ENCODE measurements at places on chromosomes 16 and 17. TPM values are rescaled to one million over a fixed set of nuclear protein-coding genes. Genes with fewer than 3 reads are reported as not detected.

The TNP2 gene
- total RNA-seq: not detected

The NCBP3 gene
- total RNA-seq: 10.3 TPM

The MYH13 gene
- total RNA-seq: under 0.01 TPM

The ST6GALNAC2 gene
- 1.8 TPM for total RNA-seq

The PYDC1 gene
- not detected for total RNA-seq

The CNGB1 gene
- not detected for total RNA-seq

The ZC3H18 gene
- 14.0 TPM for total RNA-seq

The KCNH4 gene
- total RNA-seq: not detected

The GPRC5B gene
- total RNA-seq: 3.2 TPM

The SLFN13 gene
- total RNA-seq: 3.9 TPM

The GP1BA gene
- not detected for total RNA-seq

The ABCA8 gene
- 5.4 TPM for total RNA-seq

The ITGAX gene
- total RNA-seq: under 0.01 TPM

The MYH1 gene
- total RNA-seq: not detected

The GRAP gene
- not detected for total RNA-seq

The TRIM72 gene
- not detected for total RNA-seq

The CD300E gene
- total RNA-seq: not detected

The TSPOAP1 gene
- total RNA-seq: 2.7 TPM

The TMEM235 gene
- total RNA-seq: not detected

The EVI2B gene
- total RNA-seq: 0.50 TPM

The PTGES3L gene
- total RNA-seq: 0.50 TPM

The SMTNL2 gene
- total RNA-seq: 0.15 TPM

The ZG16 gene
- not detected for total RNA-seq

The EFCAB13 gene
- total RNA-seq: 3.4 TPM

The SLC52A1 gene
- not detected for total RNA-seq

The CDK5RAP3 gene
- 76.0 TPM for total RNA-seq

The SMIM36 gene
- total RNA-seq: not detected

The CA4 gene
- total RNA-seq: not detected

The SPSB3 gene
- total RNA-seq: 31.8 TPM

The TBC1D28 gene
- not detected for total RNA-seq

The KIF2B gene
- total RNA-seq: not detected

The SNAI3 gene
- total RNA-seq: under 0.01 TPM

The HDAC5 gene
- 50.8 TPM for total RNA-seq

The ELMO3 gene
- 0.59 TPM for total RNA-seq

The NXPH3 gene
- not detected for total RNA-seq

The TTC19 gene
- total RNA-seq: 39.7 TPM

The PTX4 gene
- total RNA-seq: 0.15 TPM

The EDC4 gene
- 48.5 TPM for total RNA-seq

The HAS3 gene
- total RNA-seq: under 0.01 TPM

The KRTAP17-1 gene
- total RNA-seq: not detected

The SPEM2 gene
- total RNA-seq: not detected

The C17orf67 gene
- 1.3 TPM for total RNA-seq

The ZSCAN10 gene
- not detected for total RNA-seq

The ERCC4 gene
- 4.0 TPM for total RNA-seq

The OR1F1 gene
- total RNA-seq: not detected

The EXOSC6 gene
- total RNA-seq: 17.8 TPM

The SLC5A10 gene
- not detected for total RNA-seq

The NBR1 gene
- total RNA-seq: 56.3 TPM

The SDF2 gene
- 55.2 TPM for total RNA-seq

The QPRT gene
- total RNA-seq: 49.1 TPM

The SPATA32 gene
- not detected for total RNA-seq

The ERN2 gene
- not detected for total RNA-seq

The RAD51C gene
- 30.3 TPM for total RNA-seq

The FBXW10B gene
- 0.59 TPM for total RNA-seq

The AOC3 gene
- total RNA-seq: 0.15 TPM

The SSTR5 gene
- total RNA-seq: not detected

The GPRC5C gene
- 1.3 TPM for total RNA-seq

The HAPSTR1 gene
- 28.2 TPM for total RNA-seq

The PYY gene
- total RNA-seq: 0.45 TPM
